ENCODE measurements at places on chromosomes 13 and 19.
A peak's percentile ranks its signal among the peaks of the same experiment; 100 is the strongest.

GRCh38 chr13:45691667-45692066 lies 10.5 kb upstream of the CBY2 start:
- H3K27ac ChIP-seq = no peak overlapping the region
- DNase-seq = no peak
- H3K4me3 ChIP-seq = no peak overlapping the region
- H3K36me3 ChIP-seq = no peaks in the 10 kb centered on the region

DNA sequence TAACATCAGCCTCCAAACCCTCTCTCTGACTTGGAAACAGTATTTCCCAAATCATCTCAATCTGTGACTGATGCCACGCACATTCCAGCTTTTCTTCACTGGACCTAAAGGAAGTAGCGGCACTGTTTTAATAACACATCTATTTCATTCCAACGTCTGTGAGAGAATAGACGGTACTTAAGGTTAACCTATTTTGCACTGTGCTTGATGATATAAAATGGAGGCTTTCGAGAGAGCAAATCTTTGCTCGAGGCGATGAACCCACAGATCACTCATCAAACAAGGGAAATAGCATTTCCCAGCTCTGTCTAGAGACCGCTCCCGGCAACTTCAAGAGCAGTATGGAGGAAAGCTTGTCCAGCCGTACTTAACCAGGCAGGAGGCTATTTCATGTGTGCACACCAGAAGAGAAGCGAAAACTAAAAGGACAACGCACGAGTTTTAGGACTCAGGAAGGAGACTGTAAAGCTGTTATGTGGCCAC lies 2.9 kb downstream of the UBL3 start:
- peak overlapping the region; percentile 80 for H3K4me3 ChIP-seq
- DNase-seq = peak; percentile 45
- peaks cover 14% of the 10 kb centered on the region for H3K4me1 ChIP-seq

DNA sequence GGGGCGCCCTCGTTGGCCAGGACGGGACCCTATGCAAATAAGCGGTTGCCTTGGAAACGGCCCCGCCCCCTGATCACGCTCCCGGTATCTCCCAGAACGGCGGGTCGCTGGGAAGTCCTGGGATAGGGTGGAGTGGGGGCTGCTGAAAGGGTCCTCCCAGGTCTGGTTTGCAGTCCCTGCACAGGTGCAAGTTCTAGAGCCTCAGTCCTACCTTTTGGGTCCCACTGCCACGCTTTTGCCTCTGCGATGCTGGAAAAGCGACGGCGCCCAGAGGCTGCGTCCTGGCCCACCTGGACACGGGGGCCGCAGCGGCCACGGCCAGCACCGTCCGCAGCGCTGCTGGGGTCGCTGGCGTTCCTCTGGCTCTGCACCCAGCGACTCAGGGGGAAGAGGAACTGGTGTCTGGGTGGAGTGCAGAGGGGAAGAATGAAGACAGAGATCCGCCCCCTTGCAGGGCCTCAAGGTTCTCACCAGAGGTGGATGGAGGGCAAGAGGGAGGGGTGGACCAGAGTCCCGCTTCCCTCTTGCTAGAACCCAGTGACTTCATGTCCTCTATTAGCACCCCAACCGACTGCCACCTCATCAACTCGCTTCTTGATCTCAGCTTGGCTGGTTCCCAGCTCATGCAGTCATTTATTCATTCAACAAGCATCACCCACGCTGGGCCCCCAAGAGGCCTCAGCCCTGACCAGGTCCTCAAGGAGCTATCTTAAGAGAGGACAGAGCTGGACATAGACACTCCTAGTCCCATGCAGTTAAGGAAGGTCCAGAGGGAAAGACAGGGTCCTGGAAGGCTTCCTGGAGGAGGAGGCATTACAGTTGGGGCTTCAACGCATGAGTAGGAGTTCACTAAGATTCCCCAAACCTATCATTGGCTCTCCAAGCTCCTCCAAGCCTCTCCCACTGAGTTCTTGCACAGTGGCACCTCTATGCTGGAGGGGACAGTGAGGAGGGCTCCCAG lies at the start of gene LRRC25:
Gene LRRC25 (minus strand): TSS at position 381 of the 961 bp plus-strand sequence. CDS start 659 bp downstream, outside the sequence.
- DNase-seq = no peak
- no peaks in the 10 kb centered on the region for H3K4me1 ChIP-seq
- no peaks in the 10 kb centered on the region for H3K36me3 ChIP-seq
- H3K4me3 ChIP-seq = no peak within 1 kb of the TSS
- H3K27ac ChIP-seq = no peak within 1 kb of the TSS
- H3K27me3 ChIP-seq = peaks cover 2% of the 10 kb centered on the region

- H3K4me1 ChIP-seq = no peaks in the 10 kb centered on the region
- no peak overlapping the region for H3K4me3 ChIP-seq
- H3K27ac ChIP-seq = no peak overlapping the region
- H3K27me3 ChIP-seq = no peaks in the 10 kb centered on the region
- no peak for DNase-seq
These were observed 67.6 kb downstream of the ZNF557 start for GRCh38 chr19:7137120-7137519.

- no peak overlapping the region for H3K27ac ChIP-seq
- H3K4me3 ChIP-seq = no peak overlapping the region
- H3K4me1 ChIP-seq = no peaks in the 10 kb centered on the region
- DNase-seq = no peak
- no peaks in the 10 kb centered on the region for H3K36me3 ChIP-seq
These were observed 24.8 kb downstream of the SIAH3 start for GRCh38 chr13:45826731-45827130.

DNA sequence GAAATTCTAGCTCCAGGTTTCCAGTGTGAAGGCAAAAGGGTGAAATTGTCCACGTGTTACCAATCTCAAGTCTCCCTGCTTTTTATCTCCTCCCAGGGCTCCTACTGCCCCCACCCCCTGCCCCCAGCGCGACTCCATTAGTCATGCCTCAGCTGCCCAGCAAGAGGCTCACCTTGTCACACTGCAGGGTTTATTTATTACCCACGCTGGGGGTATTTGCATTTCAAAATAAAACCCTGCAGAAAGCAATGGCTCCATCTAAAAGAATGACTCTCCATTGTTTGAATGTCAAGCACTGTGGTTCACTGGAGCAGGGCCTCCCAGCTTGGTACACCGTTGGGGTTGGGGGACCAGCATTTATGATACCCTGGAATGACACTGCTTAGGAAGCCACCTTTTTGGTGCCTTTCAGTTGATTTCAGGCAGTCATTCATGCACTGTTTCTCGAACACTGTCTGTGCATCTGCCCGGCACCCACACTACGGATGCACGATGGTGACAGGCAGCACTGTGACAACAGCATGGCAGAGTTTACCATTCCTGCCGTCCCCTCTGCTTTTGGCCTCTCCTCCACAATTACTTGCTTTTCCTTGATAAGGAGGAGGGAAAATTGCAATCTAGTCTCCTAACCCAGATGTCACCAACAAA lies 9.9 kb upstream of the POP4 start:
- no peaks in the 10 kb centered on the region for H3K4me1 ChIP-seq
- no peak for DNase-seq

DNA sequence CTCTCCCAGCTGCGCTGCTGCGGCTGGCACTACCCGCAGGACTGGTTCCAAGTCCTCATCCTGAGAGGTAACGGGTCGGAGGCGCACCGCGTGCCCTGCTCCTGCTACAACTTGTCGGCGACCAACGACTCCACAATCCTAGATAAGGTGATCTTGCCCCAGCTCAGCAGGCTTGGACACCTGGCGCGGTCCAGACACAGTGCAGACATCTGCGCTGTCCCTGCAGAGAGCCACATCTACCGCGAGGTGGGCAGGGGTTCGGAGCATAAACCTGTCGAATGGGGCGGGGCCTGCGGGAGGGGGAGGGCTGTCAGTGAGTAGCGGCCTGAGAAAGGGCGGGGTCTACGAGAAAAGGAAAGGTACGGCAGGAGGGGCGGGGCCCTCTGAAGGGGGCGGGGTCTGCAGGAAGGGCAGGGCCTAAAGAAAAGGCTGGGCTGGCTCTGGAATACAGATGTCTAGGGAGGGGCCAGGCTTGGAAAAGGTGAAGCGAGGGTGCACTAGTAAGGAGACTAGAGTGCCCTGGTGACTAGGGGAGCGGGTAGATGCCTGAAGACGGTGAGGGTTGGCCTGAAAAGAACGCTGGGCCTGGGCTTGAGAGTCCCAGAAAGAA lies 3.6 kb downstream of the CD37 start:
- peaks cover 13% of the 10 kb centered on the region for H3K36me3 ChIP-seq
- H3K27ac ChIP-seq = no peak overlapping the region
- H3K4me1 ChIP-seq = peaks cover 6% of the 10 kb centered on the region
- DNase-seq = peak; percentile 16

DNA sequence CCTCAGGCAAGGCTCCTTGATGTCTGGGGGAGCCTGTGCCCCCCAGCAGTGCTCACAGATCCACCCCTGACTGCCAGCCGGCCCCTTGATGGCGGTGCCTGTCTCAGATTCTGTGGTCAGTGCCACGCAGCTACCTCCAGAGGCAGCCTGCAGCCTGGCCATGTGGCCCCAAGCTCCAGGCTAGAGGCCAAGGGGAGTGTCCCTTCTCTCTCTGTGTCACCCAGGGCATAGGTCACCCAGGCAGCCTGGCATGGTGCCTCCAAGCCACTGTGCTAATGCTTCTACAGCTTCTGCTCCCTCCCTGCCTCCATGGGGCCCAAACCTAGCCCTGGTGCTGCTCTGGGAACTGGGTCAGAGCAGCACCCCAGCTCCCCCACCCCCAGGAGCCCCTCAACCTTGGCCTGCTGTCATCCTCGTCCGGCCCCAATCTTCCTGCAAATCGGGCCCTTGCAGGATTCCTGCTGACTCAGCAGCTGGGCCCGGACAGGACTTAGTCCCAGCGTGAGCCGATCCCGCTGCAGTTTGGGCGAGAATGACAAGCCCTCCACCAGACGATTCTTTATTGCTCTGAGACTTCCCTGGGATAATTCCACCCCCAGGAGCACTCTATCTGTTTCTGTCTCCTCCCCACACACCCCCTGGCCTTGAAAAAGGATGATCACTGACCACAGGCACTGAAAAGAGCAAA lies 2.8 kb upstream of the ARL11 start:
- H3K4me1 ChIP-seq = peaks cover 14% of the 10 kb centered on the region
- no peak overlapping the region for H3K4me3 ChIP-seq
- no peaks in the 10 kb centered on the region for H3K36me3 ChIP-seq
- no peak for DNase-seq
- H3K27me3 ChIP-seq = no peaks in the 10 kb centered on the region

DNA sequence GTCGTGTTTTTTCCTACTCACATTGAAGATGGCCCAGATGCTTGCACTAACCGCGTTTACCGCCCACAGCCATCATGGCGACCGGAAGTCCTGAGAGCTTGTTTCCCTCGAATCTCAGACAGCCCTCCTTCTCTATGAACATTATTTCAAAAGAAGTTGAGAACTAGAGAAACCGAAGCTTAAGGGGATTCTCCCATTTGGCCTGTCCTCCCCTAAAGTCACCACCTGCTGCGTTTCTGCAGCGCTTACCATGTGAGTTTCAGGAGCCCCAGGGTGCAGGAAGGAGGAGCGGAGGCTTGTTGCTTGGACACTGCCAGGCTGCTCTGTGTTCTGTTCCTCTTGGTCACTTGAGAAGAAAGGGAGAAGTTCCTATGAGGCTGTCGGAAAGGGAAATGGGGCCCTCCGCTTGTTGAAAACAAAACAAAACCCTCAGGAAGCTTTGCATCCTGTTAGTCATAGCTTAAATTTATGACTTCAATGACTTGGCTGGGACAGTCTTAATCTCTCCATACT lies 6.2 kb downstream of the CARD8 start:
- no peak overlapping the region for H3K4me3 ChIP-seq
- DNase-seq = no peak
- H3K36me3 ChIP-seq = peaks cover 3% of the 10 kb centered on the region
- H3K27ac ChIP-seq = no peak overlapping the region
- H3K27me3 ChIP-seq = no peaks in the 10 kb centered on the region

DNA sequence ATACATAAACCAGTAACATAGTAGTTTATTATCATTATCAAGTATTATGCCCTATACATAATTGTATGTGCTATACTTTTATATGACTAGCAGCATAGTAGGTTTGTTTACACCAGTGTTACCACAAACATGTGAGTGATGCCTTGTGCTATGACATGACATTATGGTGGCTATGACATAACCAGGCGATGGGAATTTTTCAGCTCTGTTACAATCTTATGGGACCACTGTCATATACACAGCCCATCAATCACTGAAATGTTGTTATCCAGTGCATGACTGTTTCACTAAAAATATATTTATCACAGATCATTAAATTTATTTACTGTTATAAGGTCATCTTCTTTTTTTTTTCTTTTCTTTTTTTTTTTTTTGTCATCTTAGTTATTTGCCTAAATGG lies 674.5 kb downstream of the PCDH17 start:
- no peaks in the 10 kb centered on the region for H3K27me3 ChIP-seq
- no peak for DNase-seq
- H3K36me3 ChIP-seq = no peaks in the 10 kb centered on the region

DNA sequence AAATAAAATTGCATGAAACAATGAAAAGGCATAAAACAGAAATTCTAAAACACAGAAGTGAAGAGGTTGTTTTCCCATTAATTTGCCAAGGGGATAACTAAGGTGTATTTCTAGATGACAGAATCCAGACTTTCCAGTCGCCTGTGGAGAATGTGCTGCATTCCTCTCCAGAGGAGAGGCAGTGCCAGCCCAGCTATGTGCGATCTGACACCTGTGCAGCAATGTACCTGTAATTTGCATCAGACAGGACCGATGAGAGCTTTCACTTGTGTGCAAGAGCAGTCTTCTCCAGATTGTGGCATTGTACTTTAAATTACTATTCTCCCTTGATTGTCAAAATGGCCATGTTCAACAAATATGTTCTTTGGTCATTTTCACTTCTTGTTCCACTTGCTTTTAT lies 1037.9 kb downstream of the EFNB2 start:
- no peaks in the 10 kb centered on the region for H3K36me3 ChIP-seq
- no peaks in the 10 kb centered on the region for H3K27me3 ChIP-seq
- no peak overlapping the region for H3K4me3 ChIP-seq
- no peak for DNase-seq
- no peaks in the 10 kb centered on the region for H3K4me1 ChIP-seq

- H3K36me3 ChIP-seq = peaks cover 3% of the 10 kb centered on the region
- no peaks in the 10 kb centered on the region for H3K27me3 ChIP-seq
- peaks cover 4% of the 10 kb centered on the region for H3K4me1 ChIP-seq
These were observed 8.5 kb downstream of the MED26 start for GRCh38 chr19:16619457-16619856.

DNA sequence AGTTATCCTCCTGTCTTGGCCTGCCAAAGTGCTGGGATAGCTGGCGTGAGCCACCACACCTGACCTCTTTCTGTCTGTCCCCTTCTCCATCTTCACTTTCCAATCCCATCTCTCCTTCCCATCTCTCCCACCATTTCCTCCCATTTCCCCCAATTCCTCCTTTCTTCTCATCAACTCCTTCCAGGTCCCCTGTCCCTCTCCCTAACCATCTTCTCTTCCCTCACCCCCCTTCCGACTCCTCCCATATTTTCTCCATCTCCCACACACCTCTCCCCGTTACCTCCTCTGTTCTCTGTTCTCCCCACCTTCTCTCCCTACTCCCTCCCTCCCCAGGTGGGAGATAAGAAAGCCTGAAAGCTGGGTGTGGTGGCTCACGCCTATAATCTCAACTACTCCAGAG lies 40.6 kb downstream of the KEAP1 start:
- no peaks in the 10 kb centered on the region for H3K27me3 ChIP-seq
- peaks cover 9% of the 10 kb centered on the region for H3K4me1 ChIP-seq
- H3K36me3 ChIP-seq = no peaks in the 10 kb centered on the region
- no peak for DNase-seq
- H3K27ac ChIP-seq = no peak overlapping the region

All from astrocyte (in vitro differentiated cells and primary cell).